ENCODE measurements at places on chromosomes 7 and 10.

DNA sequence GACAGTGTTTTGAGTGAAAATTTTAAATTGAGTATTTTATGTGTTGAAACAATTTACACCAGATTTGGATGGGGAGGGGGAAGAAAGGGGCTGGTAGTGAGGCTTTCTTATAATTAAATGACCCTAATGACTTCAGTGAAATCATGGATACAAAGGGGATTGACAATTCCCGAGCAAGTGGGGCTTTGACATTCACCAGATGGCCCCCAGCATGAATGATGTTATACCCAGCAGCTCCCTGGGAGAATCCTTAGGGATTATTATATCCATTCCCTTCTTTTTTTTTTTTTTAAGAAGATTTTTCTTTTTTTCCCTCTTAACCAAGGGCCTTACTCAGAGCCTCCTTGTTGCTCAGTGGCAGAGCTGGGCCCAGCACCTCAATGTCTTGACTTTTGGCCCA lies 17.9 kb downstream of the PLPP4 start:
- no peak for DNase-seq

DNA sequence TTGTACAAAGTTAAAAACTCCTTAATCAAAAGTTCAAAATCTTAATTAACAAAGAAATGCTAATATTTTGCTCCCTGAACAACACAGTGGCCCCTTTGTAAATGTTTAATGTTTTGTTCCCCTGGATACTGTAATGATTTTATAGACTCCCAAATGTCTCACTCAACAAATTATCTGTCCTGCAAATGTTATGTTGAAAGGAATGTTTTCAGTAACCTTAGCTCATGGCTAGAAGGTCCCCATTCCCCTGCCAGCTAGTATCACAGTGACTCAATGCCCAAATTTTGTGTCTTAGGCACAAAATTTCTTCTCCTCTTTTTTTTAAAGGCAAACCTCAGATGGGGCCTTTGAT lies 298.9 kb downstream of the ELMO1 start:
- DNase-seq: no peak

GRCh38 chr7:22640269-22640668 lies 86.7 kb upstream of the IL6 start:
- no peak for DNase-seq

GRCh38 chr7:132930881-132931280 lies 151.0 kb downstream of the CHCHD3 start:
- DNase-seq: peak; percentile 20

GRCh38 chr10:59655309-59655708 lies 54.3 kb downstream of the SLC16A9 start:
- no peak for DNase-seq

DNA sequence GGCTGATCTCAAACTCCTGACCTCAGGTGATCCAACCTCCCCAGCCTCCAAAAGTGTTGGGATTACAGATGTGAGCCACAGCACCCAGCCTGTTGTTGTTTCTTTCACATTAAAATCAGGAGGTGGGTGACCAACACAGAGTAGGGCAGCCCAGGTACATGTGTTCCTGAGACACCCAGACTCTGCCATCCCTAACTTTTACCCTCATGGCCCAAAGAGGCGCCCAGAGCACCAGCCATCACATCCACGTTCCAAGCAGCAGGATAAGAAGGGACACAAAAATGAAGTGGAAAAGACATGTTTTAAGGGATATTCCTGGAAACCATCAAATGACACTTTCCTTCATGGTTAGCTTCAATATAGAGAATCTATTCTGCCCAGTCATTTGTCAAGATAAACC lies 159.6 kb upstream of the KLF6 start:
- DNase-seq: no peak

- DNase-seq: no peak
Observed at GRCh38 chr7:102101111-102101551, 185.5 kb upstream of the SH2B2 start.

DNA sequence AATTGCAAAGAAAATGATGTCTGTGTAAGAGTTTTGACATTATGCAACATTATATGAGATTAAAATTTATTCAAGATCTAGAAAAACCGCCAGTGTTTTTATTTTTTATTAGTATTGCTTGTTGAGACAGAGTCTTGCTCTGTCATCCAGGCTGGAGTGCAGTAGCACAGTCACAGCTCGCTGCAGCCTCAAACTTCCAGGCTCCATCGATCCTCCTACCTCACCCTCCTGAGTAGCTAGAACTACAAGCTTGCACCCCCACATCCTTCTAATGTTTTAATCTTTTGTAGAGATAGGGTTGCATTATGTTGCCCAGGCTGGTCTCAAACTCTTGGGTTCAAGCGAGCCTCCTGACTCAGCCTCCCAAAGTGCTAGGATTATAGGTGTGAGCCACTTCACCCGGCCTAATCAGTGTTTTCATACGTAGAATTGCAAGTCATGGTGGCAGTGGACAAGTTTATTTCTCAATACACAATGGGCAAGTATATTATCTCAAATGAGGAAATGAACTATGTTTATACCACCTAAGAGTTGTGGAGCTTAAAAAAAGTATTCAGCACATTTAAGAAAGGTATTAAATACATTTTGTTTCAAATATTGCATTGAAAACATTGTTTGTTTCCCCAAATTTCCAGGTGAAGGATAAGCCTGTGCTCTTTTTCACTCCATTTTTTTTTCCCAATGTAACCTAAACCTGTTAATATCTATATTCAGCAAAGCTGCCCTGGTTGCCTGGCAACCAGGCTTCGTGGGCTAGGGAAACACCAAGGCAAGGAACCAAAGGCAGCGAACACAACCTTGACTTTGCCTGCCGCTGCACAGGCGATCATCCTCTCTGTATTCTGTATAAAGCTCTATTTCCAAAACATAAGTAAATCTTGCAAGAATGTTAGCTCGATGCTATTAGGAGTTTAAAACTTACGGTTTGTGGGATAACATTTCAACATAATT lies 163.9 kb downstream of the CACNB2 start:
- no peak for DNase-seq

DNA sequence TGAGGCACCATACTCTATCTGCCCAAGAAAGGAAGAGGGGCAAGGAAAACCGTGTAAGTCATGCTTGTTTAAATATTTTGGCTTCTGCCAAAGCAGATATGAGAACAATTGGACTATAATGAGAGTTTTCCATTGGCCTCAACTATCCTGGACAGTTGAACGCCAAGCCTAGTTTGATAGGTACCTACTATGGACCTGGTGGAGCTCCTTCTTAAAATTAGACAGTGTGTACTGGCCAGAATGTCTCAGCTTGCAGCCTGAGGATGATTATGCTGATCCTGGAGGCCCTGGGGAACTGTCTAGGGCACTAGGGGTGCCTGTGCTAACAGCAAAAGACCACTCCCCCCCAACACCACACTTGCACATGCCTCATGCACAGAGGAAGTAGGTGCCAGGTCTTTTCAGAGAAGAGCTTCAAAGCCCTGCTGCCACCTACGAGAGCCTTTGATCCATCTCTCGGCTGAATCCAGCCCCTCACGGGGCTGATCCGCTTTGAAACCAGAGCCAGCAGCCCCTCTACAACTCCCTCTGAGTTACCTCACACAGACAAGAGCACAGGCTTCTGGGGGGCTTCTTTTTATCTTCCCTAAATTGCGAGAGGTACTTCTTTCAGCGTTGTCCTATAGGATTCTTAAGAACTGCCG lies 473.8 kb upstream of the GALNT17 start:
- DNase-seq: no peak

DNA sequence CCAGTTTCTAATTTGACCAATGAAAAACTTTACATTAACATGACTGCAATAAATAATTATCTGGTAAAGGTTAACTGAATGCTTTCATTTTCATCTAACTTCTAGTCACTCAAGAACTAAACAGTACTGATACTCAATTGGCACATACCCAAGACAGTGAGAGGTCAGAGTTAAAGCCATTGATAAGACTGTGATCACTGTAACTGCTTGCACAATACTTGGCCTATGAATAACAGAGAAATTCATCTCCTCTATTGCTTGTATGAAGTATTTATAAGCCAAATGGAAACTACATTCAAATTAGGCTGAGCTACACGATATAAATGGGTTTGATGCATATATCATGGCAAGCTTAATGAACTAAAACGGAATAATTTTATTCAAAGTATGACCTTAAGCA lies 43.0 kb downstream of the HERC4 start:
- peak; percentile 79 for DNase-seq

- DNase-seq: no peak
Observed at GRCh38 chr10:48880016-48880705, 59.5 kb downstream of the LRRC18 start.

DNA sequence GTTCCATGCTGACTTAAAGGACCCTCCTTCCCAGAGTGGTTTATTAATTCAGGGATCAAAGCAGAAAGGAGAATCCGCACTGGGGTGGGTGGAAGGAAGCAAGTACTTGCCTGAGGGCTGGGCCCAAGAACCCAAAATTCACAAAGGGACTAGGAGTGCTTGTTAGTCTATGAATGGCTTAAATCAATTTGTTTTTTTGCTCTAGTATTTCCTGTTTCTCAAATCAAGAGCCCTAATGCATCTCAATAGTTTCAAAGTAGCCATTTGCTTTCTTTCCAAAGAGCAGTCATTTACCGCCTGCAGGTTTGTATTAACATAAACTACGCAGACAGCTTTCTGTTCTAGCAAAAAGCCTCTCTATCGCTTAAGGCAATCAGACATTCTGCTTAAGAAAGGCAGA lies 44.2 kb upstream of the SLC35G1 start:
- DNase-seq: no peak

GRCh38 chr7:133009426-133010252 lies 72.3 kb downstream of the CHCHD3 start:
- no peak for DNase-seq

GRCh38 chr10:5184987-5185775 lies at the start of gene AKR1C8:
AKR1C8 (minus strand) TSS chr10:5185150; CDS start chr10:5185104, 46 bp downstream.
- DNase-seq: no peak

DNA sequence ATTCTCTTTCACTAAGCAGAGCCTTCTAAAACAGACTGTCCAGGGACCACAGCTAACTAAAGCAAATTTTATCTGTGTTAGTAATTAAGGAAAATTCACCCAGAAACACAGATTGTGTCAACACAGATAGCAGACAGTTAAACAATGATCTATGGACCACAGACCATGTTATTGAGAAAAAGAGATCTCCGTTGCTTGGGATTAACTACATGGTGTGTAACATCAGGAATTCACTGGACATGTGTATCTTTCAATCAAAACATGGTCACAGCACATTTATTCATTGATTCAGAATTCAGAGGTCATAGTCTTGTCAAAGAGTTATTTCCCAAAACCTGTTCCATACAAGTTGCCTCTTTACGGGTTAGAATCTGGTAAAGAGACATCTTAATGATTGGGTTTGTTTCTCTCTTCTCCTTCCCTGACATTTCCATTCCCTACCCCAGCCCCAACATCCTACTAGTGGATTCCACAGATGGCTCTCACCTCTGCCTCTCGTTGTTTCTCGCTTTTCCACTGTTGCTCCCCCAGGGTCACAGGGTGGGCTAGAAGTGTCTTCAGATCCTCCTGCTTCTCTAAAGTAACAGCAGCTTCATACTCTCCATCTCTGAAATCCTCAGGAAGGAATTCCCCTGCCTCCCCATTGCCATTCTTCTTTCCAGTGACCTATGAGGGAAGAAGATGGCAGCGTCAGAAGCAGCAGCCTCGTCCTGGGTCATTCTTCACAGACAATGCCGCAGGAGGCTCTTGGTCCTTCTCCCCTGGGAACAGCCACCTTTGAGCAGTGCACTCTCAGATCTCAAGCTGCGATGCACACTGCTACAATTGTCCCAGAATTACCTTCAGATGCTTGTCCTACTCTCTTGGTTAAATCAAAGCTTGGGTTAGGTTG lies 958 bp downstream of the ANKRD1 start:
- DNase-seq: no peak

DNA sequence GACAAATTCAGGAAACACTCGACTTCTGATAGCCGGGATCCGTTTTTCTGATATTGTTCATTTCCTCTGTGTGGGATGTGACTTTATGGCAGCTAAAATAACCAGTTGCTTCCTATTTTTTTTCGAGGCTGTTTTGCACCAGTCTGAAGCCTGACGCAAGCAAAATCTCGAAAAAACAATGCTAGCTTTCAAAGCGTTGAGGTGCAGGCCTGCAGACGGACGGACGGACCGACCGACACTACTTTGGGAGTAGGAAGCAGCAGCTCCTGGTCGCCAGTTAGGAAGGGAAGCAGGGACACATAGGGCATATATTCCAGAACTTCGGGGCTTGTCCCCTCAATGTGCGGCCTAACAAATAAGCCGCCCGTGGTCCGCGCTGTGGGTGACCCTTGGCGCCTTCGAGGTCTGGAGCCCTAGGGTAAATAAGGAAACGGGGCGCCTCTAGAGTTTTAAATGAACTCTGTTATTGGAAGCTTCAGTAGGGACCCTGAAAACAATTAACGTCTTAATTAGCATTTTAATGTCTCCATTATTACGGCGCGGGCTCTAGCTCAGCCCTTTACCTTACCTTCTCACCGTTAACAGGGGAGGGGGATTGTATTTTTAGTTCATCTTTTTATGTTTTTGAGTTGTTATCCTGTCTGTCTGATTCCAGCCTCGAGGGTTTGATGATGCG lies 1.3 kb downstream of the HHEX start:
- no peak for DNase-seq

All from erythroblast (primary cell).